ENCODE measurements at places on chromosomes 1 and 21.

DNA sequence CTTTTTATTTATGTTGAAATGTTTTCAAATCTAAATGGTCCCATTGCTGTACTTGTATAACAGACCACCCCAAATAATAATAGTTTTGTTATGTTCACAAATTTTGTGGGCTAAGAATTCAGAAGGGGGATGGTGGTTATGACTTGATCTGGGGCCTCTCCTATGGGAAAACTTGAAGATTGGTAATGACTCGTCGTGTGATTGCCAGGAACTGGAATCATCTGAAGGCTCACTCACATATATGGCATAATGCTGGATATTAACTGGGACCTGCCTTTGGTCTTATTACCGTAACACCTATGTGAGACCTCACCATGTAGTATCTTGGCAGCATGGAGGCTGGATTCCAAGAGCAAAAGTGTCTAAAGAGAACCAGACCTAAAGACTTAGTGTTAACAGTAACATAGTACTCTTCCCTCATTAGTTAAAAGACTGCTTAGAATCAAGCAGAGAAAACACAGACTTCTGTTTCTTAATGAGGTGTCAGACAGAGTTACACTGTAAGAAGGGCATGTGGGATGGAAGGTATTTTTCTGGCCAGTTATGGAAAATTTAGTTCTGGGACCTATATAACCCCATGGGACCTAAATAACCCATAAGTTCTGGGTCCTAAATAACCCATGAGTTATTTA is 11.9 kb downstream of the LYPLAL1 start:
- peak; percentile 9 for DNase-seq

DNA sequence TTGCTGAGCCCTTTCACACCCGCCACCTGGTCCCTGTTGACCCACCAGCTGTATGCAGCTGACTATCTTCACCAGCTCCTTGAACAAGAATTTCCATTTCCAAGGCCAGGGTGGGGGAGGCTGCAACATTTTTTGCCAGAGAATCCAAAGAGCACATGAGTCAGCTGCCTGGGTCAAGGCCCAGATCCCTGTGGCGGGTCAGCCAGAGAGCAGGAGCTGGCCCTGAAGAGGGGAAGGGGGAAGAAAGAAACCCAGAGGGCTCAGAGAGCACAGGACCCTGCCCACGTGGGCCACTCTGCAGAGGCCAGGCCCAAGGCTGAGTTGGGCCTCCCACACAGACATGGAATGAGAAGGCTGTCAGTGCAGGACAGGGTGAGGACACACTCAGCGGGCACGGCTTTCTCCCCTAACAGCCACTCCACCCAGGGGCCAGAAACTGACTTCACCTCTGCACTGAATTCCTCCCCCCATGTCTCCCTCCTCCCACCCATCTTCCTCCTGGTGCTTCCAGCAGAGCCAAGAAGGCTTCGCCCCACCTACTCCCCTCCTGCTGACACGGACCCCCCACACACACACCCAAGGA is 28.9 kb downstream of the S100A6 start:
- DNase-seq: peak; percentile 93

DNA sequence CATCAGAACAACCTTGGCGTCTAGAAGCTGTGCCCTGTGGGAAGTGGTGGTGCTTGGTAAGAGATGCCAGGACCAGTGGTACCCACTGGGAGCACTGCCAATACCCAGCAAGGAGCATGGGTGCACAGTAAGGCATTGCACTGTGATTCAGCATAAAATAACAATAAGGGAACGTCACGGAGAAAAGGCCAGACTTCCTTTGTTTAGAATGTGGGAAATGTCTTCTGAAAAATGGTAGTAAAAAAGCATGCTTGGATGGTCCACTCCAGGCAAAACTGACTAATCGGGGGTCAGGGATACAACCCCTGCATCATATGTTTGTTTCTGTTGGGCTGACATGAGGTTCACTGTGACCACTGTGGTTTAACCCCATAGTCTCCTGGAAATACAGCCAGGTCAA is 14.7 kb downstream of the METTL18 start:
- peak; percentile 9 for DNase-seq

GRCh38 chr1:23908453-23909341 is 4.5 kb downstream of the CNR2 start:
- no peak for DNase-seq

- DNase-seq: peak; percentile 73
Observed at GRCh38 chr1:209743145-209743482, 12.7 kb upstream of the TRAF3IP3 start.

DNA sequence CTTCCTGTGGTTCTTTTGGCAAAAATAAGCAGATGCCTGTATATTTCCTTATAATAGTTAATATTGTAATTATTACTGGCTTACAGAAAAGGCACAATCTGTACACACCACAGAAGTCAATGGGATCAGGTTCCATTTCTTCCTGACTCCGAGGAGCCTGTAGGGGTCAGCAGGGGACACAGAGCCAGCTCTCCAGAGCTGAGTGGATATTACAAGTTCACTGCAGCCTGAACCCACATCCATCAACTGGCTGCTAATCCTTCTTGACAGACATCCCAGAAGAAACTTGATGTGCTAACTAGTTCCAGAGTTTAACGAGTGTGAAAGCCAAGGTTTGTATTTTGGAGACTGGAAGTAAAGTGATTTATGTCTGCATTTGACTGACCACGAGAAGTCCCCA is 203.8 kb downstream of the LMX1A start:
- no peak for DNase-seq

DNA sequence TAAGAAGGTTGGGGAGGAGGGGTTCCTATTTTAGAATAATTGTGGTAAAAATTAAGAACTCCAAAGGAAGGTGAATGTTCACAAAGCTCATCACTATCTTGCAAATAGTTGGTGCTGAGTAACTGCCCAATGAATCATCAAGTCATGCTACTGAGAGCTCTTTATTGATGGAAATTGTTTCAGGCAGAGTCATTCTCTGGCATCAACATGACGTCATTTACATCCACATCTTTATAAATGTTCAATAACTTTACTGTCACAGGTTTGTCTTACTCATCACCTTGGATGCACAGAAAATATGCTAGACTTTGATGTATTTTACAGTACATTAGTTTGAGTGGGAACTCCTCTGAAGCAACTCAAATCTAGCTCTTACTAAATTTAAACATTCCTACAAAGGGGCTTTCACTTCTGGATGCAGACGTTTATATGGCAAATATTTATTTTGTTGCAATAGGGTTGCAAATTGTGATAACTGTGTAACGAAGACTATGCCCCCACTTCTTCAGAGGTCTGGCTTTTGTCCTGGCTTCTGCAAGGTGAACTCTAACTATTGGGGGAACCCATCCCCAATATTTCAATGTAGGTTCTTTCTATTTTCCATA is 273.7 kb upstream of the AJAP1 start:
- DNase-seq: no peak

DNA sequence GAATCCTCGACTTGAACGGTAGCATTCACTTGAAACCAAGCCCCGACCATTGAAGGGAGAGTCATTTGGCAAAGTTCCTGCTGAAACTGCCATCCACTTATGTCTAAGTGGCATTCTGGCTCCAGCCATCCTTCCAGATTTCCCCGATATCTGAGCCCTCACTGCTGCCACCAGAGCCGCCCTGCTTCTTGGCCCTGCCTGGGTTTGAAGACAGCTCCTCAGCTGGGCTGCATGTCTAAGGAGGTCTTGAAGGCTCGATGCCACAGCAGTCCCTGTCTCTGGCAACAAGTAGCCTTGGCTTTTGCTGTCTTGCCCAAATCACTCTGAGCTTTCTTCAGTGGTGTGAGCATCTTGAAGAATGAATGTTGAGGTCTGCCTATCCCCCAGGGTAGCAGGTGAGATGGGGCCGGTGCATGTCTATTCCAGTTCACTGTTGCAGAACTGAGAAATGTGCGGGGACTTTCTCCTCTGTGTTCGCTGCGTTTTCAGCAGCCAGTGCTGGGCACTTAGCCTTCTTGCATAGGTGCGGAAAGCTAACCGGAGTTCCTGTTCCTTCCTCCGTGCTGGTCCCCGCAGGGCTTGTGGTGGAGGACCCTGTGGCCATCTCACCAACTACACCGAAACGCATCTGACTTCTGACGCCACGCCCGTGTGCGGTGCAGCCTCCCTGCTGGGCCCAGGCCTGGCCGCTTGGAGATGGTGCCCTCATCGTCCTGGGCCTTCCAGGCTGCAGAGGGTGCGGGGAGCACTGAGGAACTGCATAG is 29.2 kb downstream of the MAN1C1 start:
- no peak for DNase-seq

- no peak for DNase-seq
Observed at GRCh38 chr1:201970334-201971159, 11.9 kb upstream of the RNPEP start.

- DNase-seq: no peak
Observed at GRCh38 chr1:39692152-39693074, 1.2 kb upstream of the HPCAL4 start.

- no peak for DNase-seq
Observed at GRCh38 chr1:22039594-22040285, 12.8 kb upstream of the CDC42 start.

GRCh38 chr1:20380616-20381035 is 90.0 kb downstream of the VWA5B1 start:
- DNase-seq: peak; percentile 83

DNA sequence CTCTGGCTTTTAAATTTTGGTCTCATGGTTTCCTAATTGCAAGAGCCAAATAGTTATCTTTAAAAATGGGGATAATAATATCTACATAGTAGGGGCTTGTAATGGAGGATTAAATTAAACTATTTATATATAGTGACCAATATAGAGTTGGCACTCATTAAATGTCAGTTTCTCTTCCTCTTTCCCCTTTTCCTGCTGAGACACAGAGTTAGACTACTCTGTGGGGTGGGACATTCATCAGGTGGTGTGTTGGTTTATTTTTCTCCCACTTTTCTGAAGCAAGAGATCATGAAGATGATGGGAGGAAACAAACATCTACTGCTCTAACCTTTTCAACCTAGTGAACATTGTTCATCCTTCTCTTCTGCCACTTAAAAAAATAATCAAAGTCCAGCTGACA is 17.3 kb upstream of the RAP1A start:
- no peak for DNase-seq

GRCh38 chr21:37805266-37805665 is 111.0 kb downstream of the KCNJ6 start:
- no peak for DNase-seq
